ENCODE measurements at places on chromosomes 3 and 15. TPM values are rescaled to one million over a fixed set of nuclear protein-coding genes. Genes with fewer than 3 reads are reported as not detected.

FAIM gene
- total RNA-seq, result 11.6 TPM

CTSH gene
- total RNA-seq, result 43.0 TPM

UMPS gene
- 47.1 TPM for total RNA-seq

MEF2A gene
- 166 TPM for total RNA-seq

ZBTB47 gene
- total RNA-seq, result 41.5 TPM

POTEB gene
- total RNA-seq, result not detected

PLA2G4E gene
- 1.9 TPM for total RNA-seq

HHLA2 gene
- not detected for total RNA-seq

NECTIN3 gene
- total RNA-seq, result 55.4 TPM

OSTN gene
- total RNA-seq, result 9.5 TPM

SAMD7 gene
- total RNA-seq, result not detected

RTP3 gene
- not detected for total RNA-seq

LSG1 gene
- 31.9 TPM for total RNA-seq

IGSF11 gene
- 4.0 TPM for total RNA-seq

ACP3 gene
- total RNA-seq, result 8.3 TPM

EPHB1 gene
- 13.3 TPM for total RNA-seq

AP3B2 gene
- 1.3 TPM for total RNA-seq

- peak; percentile 45 for DNase-seq
These were observed 486 bp downstream of the CDIN1 start for GRCh38 chr15:36579792-36580431.

GRCh38 chr3:25849641-25850385, 59.9 kb downstream of the OXSM start:
- no peak for DNase-seq

- DNase-seq, result no peak
These were observed 157.2 kb downstream of the CHDH start for GRCh38 chr3:53688989-53689388.

DNA sequence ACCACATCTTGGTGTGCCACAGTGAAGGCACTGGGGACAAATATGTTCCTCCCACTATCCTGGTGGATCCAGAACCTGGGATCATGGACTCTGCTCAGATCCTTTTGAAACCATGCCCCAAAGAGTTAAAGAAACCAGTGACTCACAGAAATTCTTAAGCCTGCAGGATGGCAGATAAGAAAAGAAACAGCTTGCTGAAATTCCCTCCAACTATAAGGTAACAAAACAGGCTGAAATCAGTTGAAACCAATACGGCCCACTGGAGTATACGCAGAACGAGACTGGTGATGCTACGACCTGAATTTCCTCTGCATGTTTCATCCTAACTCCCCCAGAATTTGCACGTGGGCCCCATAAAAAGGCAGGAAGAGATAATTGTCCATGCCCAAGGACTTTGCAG, 209.6 kb downstream of the TJP1 start:
- DNase-seq, result no peak

GRCh38 chr15:31563421-31563820, 236.8 kb downstream of the KLF13 start:
- DNase-seq, result no peak

DNA sequence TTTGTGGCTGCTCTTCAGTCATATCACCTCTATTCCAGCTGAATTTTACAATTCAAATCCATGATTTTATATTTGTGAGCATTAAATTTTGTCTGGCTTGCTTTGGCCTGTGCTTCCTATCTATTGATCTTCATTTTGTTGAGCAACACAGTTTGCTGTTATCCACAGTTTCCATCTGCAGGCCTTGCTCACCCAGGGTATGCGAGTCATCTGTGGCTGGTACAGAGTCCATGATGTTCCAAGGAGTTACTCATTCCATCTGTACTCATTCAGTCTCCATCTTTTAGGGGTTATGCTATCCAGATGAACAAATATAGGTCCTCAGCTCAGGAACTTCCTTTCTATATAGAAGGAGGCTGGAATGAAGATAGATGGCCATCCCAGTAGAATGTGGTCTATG, 70.1 kb upstream of the CCK start:
- no peak for DNase-seq

DNA sequence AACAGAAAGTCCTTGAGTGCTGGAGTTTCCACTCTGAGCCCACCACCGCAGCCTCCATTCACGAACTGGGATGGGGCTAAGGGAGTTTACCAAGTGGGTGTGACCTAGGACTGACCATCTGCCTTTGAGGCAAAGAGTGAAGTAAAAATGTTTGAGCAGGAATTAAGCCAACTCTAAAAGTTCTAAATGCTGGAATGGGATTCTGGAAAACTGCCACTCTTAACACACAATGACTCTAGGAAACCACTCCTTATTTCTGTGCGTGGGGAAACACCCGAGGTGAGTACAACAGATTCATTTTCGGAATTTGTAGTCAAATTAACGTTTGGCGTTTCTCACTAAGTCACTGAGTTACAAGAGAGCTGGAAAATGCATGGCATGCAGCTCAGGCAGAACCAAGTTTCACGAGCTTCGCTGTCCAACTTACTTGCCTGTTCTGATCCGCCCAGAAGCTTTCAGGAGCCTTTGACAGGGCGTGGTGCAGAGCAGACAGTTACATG, 31.6 kb downstream of the ISL2 start:
- peak; percentile 69 for DNase-seq

DNA sequence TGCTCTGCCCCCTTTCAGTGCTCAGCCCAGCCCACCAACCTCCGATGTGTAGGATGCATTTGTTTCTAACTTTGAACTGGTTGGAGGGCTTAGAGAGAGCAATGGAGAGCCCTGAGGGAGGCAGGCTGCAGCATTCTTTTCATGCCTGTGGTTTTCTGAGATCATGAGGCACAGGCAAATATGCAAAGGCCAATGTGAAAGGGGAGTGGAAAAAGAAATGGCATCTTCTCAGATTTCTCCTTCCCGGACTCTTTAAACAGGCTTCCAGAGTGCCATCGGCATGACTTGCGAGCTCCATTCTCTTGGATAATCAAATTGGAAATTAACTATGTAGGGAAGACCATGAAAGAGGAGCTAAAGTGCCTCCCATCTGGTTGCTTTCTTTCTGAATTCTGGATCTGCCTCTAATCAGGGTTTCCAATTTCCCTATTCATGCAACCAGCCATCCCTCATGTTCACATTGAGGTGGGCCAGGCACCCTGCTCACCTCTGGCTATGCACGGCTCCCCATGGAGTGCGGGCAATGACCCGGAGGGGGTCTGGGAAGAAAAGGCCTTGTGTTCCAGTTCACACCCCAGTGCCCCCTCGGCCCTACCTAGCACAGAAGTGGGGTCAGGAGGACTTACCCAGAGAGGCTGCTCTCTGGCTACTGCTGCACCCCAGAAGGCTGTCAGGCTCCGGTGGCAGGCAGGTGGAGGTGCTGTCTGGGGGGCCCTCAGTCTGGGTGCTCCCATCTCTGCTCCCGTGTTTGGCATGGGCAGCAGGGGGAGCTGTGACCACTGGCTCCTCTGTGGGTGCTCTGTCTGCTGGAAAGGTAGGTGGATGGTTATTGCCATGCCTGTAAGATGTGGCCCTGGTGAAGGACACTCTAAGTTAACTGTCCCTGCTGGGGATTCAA, 16.1 kb downstream of the AMOTL2 start:
- peak; percentile 92 for DNase-seq

- DNase-seq, result no peak
These were observed 68.0 kb downstream of the ATP2B2 start for GRCh38 chr3:10437272-10437994.

- DNase-seq, result peak; percentile 75
These were observed 600.5 kb downstream of the EDEM1 start for GRCh38 chr3:5787861-5788488.

DNA sequence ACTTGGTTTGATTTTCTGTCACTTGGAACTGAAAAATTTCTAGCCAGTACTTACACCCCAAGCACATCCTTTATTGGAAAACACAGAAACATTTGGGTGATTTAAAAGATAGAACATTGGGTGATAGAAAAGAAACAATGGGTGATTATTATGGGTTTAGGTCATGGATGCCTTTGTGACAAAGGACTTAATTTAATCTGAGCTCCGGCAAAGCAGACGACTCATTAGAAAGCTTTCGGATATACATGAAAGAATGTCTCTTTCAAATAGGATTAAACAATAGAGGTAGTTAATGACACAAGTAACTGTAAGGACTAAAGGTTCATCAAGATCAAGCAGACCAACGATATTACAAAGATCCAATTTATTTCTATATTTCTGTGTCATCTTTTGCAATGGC, 37.3 kb upstream of the CNTN4 start:
- DNase-seq, result no peak

- DNase-seq, result no peak
These were observed 72.6 kb upstream of the MFGE8 start for GRCh38 chr15:88985547-88986393.

- DNase-seq, result no peak
These were observed 37.7 kb upstream of the BCHE start for GRCh38 chr3:165874663-165875489.

DNA sequence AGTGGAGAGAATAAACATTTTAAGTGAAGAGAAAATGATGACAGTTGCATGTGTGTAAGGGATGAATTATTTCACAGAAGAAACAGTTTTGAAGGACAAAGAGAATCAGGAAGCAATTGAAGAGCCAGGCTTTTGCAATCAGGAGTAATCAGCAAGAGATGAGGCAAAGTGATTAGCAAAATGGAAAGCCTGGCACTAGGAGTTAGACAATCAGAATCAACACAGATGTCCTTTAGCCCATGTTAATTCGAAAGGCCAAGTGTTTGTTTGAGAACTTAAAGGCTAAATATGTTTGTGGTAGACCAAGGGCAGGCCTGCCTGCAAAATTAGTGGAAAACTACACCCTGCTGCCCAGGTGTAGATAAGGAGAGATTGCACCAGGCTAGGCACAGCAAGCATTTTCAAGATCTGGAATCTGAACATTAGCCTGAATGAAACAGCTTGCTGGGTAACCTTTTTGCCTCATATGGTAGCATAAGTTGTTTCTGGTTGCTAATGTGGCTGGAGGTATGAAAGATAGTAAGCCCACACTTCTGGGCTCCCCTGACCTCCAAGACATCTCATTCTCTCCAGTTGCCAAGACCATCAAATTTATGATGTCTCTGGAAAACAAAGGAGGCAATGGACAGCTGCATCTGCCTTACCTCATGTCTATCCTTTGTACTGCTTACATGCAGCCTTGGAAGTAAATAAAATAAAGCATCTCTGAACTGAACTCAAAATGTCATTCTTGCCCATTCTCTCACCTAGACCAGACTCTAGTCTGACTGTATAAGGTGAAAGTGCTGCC, 22.0 kb upstream of the LEKR1 start:
- no peak for DNase-seq

DNA sequence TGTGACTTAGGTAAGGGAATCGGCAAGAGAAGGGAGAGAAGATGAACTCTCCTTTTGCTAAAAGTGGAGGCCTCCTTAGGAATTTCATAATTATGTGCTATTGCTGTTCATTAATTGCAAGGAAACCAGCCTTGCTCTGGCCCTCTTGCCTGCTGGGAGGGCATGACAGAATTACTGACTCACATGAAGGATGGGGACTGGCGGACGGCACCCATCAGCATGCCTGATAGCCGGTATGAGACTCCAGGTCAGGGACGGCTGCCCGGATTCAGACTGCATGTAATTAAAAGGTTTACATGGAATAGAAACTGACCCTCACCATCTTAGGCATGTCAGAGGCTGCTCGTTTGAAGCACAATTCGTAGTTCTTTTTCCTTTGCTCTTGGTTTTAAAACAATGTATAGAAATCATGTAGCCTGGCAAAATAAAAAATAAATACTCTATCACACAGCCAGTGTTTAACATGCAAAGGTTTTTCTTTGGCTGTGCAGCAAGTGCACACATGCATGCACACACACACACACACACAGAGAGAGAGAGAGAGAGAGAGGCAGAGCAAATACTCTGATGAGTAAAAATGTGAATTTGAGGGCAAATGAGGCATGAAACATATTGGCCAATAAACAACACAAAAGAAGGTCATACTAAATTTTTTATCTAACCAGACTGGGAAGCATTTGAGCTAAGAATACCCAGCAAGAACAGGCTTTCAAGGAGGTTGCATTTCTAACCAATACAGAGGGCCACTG, 82.7 kb downstream of the FOXB1 start:
- DNase-seq, result no peak

- peak; percentile 81 for DNase-seq
These were observed 216.1 kb downstream of the ATP8B4 start for GRCh38 chr15:49902685-49903501.

- DNase-seq, result no peak
These were observed 84.2 kb downstream of the FGF7 start for GRCh38 chr15:49507261-49507660.

DNA sequence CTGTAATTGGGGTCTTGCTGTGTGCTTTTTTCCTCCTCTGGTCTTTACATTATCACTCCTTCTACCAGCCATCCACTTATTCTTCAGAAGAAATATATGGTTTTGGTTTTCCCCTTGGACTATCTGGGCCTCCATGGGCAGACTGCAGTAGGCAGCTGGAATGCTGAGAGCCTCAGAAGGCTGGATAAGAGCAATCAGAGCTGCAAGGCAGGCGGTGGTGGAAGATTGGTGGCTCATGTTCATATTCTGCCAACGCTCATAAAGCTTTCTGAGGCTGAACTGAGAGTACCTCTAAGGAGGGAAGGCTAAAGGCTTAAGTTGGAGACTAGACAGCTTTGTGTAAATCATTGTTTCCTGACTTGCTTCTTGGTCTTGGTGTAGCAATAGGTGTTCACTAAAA, 5.7 kb upstream of the RPLP1 start:
- DNase-seq, result no peak

DNA sequence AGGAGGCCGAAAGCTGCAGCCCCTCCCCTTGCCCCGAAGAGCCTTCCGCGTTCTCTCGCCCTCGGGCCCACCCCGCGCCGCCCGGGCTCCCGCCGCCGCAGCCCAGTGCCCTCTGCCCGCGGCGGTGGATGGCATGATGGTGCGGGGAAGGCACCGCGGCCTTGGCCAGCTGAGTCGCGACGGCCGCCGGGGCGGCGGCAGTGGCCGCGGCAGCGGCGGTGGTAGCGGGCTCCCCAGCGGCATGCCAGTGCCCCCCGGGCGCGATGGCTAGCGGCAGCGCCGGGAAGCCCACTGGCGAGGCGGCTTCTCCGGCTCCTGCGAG, 1.2 kb downstream of the TLNRD1 start:
- DNase-seq, result no peak

DNA sequence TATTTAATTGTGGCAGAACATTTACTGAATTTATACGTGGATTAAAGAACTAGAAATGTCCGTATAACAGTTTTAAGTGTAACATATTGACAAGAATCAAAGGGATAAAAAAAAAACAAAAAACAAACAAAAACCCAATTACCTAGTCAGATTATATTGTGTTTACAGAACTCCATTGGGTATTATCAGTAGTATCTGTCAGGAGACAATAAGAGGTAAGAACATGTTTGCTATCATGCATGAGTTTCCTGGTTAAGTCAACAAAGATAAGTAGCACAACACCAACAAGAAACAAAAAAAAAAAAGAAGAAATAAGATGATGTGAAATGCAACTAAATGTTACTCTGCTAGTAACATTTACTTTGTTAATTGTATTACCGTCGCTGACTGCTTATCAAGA, 570.6 kb downstream of the ZBBX start:
- DNase-seq, result no peak

GRCh38 chr3:15367059-15367458, 34.7 kb upstream of the SH3BP5 start:
- DNase-seq, result no peak

GRCh38 chr3:81161851-81162250, 599.6 kb downstream of the GBE1 start:
- no peak for DNase-seq

- DNase-seq, result no peak
These were observed 5.7 kb upstream of the FBLN2 start for GRCh38 chr3:13543253-13543652.

Measured in tongue (tissue), 3 donors.